Hippocampal formation (tissue), 2 donors: ENCODE measurements at places on chromosomes 7 and 10.

DNA sequence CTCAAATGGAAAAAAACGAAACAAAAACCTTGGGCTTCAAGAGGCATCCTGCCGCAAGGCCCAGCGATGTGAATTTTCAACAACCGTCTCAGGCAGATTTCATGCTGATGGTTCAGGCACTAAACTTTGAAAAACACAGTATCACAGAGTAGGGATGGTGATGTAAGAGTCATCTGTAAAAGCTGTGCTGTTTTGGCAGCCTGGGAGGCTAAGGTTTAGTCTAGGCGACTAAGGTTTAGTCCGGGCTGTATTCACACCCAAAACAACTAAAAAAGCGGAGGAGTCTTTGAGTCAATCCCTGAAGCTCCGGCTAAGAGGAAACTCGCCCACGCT, 420 bp upstream of the MINPP1 start:
- no peak for DNase-seq

DNA sequence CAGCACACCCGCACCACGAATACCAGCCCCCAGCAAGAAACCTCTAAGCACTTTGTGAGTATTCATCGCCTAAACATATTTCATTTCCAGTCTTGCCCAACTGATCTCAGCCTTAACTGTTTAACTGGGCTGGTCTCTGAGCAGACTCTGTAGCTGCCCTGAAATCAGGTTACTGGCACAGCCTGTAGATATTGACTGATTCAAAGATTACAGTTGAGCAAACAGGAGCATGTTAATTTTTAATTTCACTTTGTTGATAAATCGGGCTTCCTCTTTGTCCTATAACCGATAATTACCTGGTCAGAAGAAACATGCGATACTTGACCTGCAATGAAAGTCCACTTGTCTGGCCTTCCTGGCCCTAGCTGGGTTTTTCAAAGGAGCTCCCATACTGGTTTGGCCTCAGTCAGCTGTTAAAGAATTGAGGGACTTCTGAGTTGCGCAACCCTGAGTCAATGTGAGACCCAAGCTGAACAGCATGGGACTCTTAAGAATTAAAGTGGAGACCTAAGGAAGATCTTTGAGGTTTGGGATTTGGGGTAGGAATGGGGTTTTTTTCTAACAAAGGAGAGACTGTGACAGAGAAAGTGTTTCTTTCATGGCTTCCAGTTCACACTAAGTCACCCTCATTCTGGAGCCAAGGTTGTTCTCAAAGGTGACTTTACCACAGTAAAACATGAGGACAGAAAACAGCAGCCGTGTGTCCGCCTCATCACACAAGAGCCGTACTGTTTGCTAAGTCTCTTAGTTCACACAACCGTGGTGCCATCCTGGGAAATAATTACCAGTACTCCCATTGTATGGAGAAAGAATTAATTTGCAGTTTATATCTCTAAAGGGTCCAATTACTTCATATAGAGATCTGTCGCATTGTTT, 75.9 kb downstream of the PPP1R3C start:
- no peak for DNase-seq

- DNase-seq: no peak
Observed at GRCh38 chr10:103578782-103579382, 85.4 kb downstream of the NEURL1 start.

- no peak for DNase-seq
Observed at GRCh38 chr10:4984971-4985594, 18.6 kb downstream of the AKR1C2 start.
